Epithelial cell of umbilical artery (primary cell): ENCODE measurements at places on chromosomes 11 and 22. TPM values are rescaled to one million over a fixed set of nuclear protein-coding genes. Genes with fewer than 3 reads are reported as not detected.

Gene SLC36A4
- 9.4 and 10.1 TPM in 2 replicates for total RNA-seq

Gene P2RY6
- not detected in 2 replicates for total RNA-seq

Gene TRPC6
- under 0.01 TPM in 1 of 2 replicates, not detected in the other for total RNA-seq

Gene MS4A4E
- total RNA-seq: under 0.01 TPM in 1 of 2 replicates, not detected in the other
